EH (cell line): ENCODE measurements at places on chromosomes 11 and 22.
A peak's percentile ranks its signal among the peaks of the same experiment; 100 is the strongest.

DNA sequence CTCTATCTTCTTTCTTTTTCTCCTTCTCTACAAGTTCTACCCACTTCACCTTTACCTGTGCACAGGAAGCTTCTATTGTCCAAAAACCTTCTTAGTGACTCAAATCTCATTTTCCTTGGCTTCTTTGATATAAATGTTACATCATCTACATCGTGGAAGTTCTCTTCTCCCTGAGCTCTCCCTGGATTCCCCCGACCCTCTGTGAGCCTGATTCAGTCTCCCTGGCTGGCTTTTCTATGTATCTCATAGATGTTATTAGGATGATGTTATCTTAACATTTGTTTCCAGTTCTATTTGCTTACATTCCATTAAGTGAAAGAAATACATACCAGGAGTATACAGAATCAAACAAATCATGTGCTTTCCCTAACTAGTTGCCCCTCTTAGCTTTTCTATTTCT lies 235.8 kb upstream of the PITPNB start:
- peak; percentile 30 for DNase-seq

GRCh38 chr11:12174128-12174476 lies 63.7 kb downstream of the MICAL2 start:
- no peak for DNase-seq

DNA sequence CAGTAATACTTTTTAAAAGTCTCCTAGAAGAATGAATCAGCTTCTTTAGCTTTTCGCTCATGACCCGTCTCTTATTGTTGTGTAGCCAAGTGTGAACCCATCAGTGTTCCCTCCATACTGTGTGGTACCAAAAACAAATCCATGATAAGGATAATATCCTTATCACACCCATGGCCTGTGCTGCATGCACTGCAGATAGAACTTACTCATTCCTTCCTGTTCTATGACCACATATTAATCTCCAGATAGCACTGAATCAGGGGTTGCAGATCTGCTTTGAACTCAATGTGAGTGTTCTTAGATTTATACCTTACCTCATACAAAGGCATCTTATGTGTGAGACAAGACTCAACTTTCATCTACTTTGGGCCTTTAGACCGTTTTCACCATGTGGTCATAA lies 373.4 kb downstream of the JRKL start:
- no peak for DNase-seq

DNA sequence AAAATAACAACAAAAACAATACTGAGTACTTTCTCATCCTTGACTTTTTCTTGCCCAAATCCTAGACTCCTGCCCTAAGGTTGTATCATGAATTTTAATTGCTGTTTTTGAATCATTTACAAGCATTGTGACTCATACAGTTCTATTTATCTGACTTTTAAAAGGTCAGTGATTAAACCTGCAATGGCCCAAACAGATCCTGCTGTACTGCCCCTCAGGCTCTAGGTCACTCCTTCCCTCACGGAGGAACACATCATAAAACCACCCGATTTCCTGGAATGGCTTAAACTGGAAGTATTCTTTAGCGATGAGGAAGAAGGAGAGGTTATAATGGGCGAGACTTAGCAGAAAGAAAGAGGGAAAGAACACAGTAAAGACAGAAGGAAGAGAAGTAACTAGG lies 12.3 kb downstream of the ARFGAP3 start:
- peak; percentile 95 for DNase-seq

DNA sequence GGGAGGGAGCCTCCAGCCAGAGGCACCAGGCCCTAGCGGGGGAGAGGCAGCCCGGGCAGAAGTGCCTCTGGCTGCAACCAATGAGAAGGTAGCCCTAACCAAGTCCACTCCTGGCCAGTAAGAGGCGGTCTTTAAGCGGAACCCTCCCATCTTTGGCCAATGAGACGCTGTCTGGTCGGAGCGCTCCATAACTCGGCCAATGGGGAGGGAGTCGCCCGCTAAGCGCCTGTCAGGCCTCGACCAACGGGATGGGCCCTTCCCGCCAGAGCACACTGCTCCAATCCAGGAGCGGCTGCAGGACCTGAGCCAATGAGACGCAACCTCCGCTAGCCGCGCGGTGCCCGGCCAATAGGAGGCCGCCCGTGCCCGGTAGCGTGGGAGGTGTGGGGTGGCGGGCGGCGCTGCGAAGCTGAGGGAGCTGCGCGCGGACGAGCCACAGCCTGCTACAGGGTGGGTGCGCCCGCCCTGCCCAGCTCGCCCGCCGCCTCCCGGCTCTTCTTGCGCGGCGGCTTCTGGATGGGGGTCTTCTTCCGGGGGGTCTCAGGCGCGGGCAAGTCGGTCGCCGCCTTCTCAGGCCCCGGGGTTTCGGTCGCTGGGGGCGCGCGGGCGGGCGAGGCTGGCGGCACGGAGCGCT lies 12.6 kb downstream of the SCARF2 start:
- DNase-seq = peak; percentile 34

DNA sequence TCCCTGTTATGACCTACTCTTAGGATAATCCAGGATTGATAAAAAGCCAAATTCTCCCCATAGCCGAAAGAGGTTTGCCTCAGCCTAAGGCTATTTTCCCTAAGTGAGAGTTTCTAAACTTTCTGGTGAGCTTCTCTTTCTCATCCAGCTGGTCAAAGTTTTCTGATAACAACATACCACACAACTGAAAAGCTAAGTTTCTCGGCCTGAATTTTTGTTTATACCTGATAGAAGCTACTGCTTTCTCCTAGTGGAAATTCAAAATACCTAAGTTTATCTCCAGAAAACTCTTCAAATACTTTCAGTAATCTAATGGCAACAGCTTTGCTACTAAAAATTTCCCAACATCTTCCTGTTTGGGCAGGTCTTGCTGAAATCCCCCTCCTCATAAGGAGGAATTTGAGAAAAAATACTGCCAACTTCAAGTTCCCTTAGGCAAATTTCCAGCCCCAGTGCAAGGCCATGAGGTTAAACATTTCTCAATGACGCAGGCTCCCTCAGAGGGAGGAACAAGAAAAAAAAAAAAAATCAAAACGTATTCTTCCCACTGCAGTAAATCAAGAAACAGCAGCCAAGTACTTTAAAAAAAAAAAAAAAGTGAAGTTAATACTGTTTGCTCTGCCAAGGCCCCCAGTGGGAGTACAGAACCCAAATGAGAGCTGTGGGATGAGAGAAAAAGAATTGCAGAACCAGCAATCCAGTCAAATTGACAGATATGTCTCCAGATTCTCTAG lies 127.0 kb downstream of the MRTFA start:
- DNase-seq = peak; percentile 97

DNA sequence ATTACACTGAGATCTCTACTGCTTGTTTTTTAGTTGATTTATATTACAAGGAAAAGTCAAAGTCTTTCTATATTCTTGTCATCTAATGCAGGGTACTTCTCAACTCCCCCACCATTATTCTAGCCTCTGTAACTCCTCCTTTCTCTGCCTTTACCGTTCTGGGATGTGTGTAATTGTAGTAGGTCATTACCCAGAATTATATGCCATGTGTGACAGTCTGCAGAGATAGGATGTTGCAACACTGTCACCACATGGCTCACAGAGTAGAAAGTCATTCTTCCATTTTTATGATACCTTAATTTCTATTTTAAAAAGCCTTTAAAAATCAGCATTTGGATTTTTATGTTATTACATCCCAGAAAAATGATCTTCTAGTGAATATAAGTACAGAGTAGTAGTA lies 32.7 kb downstream of the ZNF143 start:
- DNase-seq = no peak

DNA sequence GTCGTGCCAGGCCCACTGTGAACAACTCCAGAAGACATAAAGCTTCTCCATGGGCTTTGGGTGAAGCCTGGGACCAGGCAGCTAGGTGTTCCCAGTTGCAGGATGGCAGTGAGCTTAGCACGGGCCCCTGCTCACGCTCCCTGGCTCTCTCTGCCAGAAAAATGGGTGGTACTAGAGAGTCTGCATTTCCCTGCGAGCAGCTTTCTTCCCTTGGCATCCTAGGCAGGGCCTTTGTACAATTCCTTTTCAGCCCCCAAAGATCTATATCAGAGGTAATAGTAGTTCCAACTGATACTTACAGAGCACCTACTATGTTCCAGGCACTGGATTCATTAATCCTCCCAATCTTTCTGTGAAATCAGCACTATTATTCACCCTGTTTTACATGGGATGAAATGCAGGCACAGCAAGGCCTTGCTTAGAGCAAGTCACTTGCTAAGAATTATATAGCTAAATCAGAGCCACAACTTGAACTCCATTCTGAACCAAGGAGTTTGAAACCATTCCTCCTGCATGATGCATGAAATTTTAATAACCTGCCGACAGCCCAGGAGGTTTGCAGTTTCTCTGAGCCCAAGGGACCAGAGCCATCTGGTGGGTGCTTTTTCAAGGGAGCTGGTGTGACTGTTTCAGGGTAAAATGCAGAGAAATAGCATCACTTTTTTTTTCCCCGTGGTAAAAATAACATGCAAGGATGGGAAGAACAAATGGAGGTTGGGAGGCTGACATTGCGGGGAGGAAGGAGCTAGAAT lies 22.7 kb downstream of the NAV2 start:
- peak; percentile 81 for DNase-seq

DNA sequence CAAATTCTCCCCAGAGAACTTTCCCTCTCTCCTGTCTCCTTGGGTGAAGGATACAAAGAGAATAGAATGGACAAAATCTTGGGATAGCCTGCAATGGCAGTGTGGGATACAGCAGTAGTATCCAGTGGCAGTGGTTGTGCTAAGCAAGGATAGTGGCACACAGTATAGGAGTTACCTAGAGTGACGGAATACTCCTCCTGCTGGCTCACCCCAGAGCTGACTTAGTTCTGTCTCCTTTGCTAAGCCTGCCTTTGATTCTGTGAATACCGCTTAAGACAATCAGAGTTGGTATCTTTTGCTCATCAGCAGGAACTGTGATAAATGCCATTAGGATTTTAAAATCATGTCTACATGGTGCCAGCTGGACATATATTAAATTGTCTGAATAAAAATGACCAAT lies 404.3 kb downstream of the JRKL start:
- DNase-seq = peak; percentile 24

DNA sequence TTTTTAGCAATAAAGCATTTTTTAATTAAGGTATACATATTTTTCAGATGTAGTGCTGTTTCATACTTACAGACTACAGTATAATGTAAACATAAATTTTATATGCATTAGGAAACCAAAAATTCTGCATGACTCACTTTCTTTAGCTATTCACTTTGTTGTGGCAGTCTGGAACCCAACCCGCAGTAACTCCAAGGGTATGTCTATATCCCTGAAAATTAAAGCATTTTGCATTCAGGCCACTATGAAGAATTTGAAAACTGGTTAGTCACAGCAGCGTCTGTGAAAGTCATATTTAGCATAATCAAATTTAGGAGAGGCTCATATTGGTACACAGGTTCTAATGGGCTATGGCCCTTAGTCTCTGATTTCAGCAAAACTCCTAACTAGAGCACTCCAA lies 46.8 kb downstream of the BBOX1 start:
- peak; percentile 11 for DNase-seq

DNA sequence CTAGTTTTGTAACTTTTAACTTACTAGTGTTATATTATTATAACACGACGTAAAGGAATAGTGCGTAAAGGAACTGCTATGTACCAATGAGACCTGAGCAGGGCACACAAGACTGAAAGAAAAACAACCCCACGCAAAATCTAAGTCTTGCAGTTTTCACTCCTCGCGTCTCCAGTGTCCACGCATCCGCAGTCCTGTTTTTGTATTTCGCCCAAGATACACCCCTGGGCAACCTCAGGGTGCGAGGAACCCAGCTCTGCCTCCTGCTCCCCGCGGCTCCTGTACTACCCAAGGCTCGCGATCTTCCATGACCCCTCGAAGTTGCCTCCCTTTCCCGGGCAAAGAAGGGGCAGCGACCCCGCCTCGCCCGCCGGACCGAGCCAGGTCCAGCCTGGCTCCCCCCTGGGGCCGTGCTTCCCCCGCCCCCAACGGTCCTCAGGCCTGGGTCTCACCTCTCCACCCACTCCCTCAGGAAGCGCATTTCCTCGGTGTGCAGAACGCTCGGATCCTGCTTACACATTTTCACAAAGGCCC lies 393 bp downstream of the ST13 start:
- peak; percentile 35 for DNase-seq

DNA sequence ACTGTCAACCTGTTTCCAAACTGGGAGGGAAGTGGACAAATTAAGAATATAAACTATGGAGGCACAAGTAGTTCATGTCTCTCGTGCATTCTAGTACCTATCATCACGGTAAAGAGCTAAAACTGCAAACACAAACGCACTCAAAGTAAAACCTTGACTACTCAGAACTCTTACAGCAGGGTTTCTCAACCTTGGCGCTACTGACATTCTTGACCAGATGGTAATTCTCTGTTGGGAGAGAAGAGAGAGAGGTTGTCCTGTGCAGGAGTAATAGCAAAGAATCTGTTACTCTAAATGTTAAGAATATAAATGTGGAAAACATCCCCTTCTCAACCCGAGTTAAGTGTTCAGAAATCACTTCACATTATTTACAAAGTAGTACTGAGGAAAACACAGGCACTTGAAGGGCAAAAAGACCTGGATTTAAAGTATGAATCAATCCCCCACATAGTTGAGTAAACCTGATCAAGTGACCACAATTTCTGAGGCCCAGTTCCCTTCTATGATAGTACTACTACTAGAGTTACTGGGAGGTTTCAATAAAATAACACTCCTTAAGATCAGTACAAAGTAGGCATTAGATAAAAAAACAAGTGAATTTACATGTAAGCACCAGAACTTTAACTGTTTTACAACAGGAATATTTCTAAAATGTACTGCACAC lies 73.1 kb upstream of the ARHGAP32 start:
- DNase-seq = no peak

GRCh38 chr11:117220568-117220967 lies 11.3 kb downstream of the PCSK7 start:
- no peak for DNase-seq

DNA sequence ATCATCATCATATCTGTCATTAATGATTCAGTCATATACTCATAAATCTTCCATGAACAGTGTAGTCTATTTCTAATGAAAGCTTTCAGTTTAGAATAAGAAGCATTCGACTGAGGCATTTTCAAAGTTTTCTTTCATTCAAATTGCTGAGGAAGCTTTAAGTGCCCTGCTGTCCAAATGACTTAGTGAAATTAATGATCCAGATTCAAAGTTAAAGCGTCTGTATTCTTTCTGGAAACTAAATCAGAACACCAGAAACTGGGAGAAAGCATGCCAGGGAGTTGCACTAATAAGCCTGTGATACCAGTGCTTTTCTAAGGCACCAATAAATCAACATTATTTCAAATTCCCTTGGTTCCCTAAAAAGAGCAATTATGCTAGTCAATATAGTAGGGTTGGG lies 367.8 kb upstream of the ANO5 start:
- no peak for DNase-seq

DNA sequence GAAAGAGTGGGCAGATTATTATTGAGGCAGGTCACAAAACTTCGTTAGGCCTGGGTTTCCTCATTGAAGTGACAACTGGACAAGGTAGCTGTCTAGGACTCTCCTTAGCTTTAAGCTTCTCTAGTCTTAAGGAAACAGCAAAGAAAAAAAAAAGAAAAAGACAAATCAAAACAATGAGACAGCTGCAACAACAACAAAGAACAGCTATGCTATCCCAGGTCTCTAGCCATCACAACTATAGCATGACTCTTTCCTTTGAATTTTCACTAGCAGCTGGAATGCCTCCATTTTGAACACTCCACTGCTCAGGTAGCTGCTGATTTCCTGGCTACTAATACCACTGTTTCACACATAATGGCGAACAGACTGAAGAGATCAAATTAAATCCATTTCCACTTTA lies 302.4 kb upstream of the SORL1-AS1 start:
- DNase-seq = no peak
